ENCODE measurements at places on chromosomes 16 and 17.

DNA sequence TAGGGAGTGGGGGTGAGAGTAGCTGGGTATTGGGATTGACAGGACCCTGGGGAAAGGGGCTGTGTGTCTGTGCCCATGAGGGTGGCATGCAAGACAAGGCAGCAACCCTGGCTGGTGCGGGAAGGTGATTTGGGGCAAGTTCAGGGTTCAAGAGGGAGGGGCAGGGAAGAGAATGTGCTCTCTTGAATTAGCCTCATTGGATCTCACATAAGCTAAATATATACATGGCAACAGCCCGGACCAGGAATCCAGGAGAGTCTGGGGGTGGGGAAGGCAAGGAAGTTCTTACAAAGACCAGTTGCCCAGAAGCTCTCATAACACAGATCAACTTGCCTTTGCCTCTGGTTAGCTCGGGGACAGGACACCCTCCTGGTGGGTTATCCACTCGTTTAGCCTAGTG, 73.3 kb downstream of the IRX3 start:
- no peak for DNase-seq

GRCh38 chr17:65371702-65372101, 189.7 kb downstream of the AXIN2 start:
- no peak for DNase-seq

DNA sequence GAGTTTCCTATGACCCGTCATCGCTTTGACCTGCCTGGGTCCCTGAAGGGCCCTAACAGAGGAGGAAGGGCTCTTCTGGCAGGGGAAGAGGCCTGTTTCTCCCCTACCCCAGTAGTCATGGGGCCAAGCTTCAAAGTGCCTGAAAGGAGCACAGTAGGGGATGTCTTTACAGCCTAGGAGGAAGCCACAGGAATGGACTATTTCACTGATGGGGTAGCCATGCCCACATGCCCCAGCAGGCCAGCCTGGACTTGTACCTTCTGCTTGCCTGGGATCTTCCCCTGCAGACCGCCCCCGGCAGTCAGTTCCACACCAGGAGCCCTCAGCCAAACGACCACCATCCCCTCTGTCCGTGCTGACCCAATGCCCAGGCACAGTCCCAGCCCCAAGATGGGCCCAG, 41.8 kb upstream of the PEMT start:
- DNase-seq: no peak

GRCh38 chr16:4886151-4886550, 38.9 kb downstream of the UBN1 start:
- no peak for DNase-seq

DNA sequence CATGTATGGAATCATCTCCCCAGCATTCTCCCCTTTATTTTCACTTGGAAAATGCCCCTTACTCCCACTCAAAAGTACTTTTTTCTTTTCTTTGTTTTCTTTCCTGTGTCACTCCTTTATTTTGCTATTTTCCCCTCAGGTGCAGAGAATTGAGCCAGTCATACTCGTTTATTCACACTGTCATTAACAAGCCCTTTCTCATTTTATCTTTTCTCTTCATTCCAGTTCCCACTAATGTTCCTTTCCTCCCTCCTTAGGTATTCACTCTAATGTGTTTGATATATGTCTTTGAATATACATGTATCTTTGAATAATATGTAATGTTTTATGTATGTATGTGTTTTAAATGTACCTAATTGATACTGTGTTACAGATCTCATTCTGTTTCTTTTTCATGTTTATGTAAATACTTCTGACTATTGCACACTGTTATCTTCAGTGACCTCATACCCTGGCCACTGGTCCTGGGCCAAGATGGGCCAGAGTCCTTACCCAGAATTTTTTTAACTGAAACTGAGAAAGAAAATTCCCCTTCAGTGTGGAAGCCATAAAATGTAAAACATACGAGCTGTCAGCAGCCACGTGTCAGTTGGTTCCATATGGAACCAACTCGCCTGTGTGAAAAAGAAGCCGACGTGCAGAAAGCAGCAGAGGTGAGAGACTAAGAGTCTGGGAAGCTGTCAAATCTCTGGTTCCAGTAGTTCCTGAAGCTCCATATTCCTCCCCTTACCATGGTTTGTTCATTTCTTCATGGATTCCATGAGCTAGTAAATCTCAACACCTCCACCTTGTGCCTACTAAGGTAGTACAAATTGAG, 5.8 kb downstream of the SRR start:
- no peak for DNase-seq

GRCh38 chr17:79231766-79232287, 157.2 kb downstream of the ENGASE start:
- DNase-seq: no peak

GRCh38 chr16:24915019-24915418, 69.3 kb downstream of the SLC5A11 start:
- no peak for DNase-seq

GRCh38 chr16:68707340-68708152, 29.5 kb upstream of the CDH1 start:
- DNase-seq: no peak

- no peak for DNase-seq
These were observed at the start of gene EVPLL for GRCh38 chr17:18377437-18378204. Gene EVPLL, plus strand, starts transcription at chr17:18377778. Its CDS starts 3,160 bp downstream, at chr17:18380938.

Data from activated CD4-positive, alpha-beta T cell treated with anti-CD3 and anti-CD28 coated beads, Interleukin-2, amount 50 U/mL, for 1 hour (primary cell).